ENCODE measurements at places on chromosomes 1 and 21.

GRCh38 chr21:38819719-38820159, 14.0 kb downstream of the ETS2 start:
- no peak for DNase-seq

DNA sequence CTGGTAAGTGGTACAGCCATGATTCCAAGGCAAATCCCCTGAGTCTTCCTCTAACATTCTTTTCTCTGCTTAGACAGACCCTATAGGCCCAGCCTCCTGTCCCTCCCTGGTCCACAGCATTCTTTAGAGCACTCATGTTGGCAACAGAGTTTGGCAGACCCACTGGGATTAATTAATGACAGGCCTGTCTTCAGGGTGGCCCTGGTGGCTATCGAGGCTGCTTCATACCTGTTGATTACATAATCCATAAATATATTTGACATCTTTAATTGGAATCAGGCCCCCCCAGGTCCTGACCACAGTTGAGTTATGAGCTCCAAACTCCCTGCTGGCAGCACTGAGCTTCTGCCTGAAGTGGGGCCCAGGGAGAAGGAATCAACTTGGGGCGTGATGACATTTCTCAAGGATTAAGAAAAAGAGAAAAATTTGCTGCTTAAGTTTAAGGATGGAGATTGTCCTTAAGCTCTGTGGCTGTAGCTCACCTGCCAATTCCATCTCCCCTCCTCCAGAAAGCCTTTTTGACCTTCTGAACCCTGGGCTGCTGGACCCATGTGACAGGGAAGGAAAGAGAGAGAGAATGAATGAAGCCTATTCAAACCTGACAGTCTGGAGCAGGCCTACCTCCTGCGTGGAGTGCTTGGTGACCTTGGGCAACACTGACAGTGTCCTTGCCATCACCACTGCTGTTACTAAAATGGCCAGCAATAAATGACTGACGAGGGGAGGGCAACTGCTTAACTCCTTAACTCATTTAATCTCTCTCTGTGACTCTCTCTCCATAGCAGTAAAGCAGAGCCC, 156.6 kb downstream of the TRABD2B start:
- DNase-seq: no peak

- no peak for DNase-seq
Measured at GRCh38 chr1:22874785-22875184, 97.9 kb downstream of the LACTBL1 start.

DNA sequence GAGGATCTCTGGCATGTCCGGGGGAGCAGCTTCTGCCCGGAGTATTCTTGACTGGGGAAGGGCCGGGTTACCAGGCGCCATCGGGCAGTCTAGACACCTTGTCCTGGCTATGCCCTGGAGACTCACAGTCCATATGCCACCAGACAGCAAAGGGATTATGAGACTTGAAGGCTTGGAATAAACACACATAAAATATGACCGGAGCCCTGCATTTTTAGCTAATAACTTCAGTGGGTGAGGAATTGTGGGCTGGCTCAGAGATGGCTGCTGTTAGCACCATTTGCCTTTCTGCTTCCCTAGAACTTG, 15.5 kb downstream of the NTPCR start:
- DNase-seq: no peak

- no peak for DNase-seq
Measured at GRCh38 chr1:87880764-87881163, 552.1 kb downstream of the LMO4 start.
